ENCODE measurements at places on chromosomes 7 and 10. TPM values are rescaled to one million over a fixed set of nuclear protein-coding genes. Genes with fewer than 3 reads are reported as not detected.

The VSTM4 gene
- not detected for polyA plus RNA-seq

The SRRT gene
- 79.7 TPM for polyA plus RNA-seq

The LRRC4 gene
- polyA plus RNA-seq: not detected

The ANKRD2 gene
- polyA plus RNA-seq: not detected

The CHAT gene
- not detected for polyA plus RNA-seq

The PPP1R9A gene
- 2.2 TPM for polyA plus RNA-seq

The CPN1 gene
- polyA plus RNA-seq: not detected

The IL6 gene
- polyA plus RNA-seq: 3.8 TPM

The GLI3 gene
- not detected for polyA plus RNA-seq

The LOXL4 gene
- 0.08 TPM for polyA plus RNA-seq

The PPP1R3A gene
- not detected for polyA plus RNA-seq

The KCP gene
- polyA plus RNA-seq: 0.26 TPM

The ANKRD61 gene
- polyA plus RNA-seq: 0.24 TPM

The AKR1C1 gene
- polyA plus RNA-seq: not detected

The COL13A1 gene
- polyA plus RNA-seq: not detected

The EFCAB10 gene
- not detected for polyA plus RNA-seq

The DIP2C gene
- 1.4 TPM for polyA plus RNA-seq

The MDFIC gene
- 55.1 TPM for polyA plus RNA-seq

The CALY gene
- not detected for polyA plus RNA-seq

The CNPY1 gene
- not detected for polyA plus RNA-seq

The OR2A1 gene
- not detected for polyA plus RNA-seq

The TMEM209 gene
- polyA plus RNA-seq: 39.0 TPM

The BRI3 gene
- 16.6 TPM for polyA plus RNA-seq

The NANOS1 gene
- polyA plus RNA-seq: not detected

The GTF2IRD1 gene
- polyA plus RNA-seq: not detected

The DLX5 gene
- not detected for polyA plus RNA-seq

The HABP2 gene
- not detected for polyA plus RNA-seq

The TMEM184A gene
- polyA plus RNA-seq: 0.08 TPM

The ASZ1 gene
- polyA plus RNA-seq: not detected

The STOX1 gene
- 0.24 TPM for polyA plus RNA-seq

The MET gene
- not detected for polyA plus RNA-seq

The ADAP1 gene
- 6.4 TPM for polyA plus RNA-seq

The STEAP2 gene
- polyA plus RNA-seq: not detected

The ASB13 gene
- polyA plus RNA-seq: 6.6 TPM

The MSMB gene
- polyA plus RNA-seq: not detected

The SYPL1 gene
- 200 TPM for polyA plus RNA-seq

The ACTR3C gene
- 5.2 TPM for polyA plus RNA-seq

The MTERF1 gene
- polyA plus RNA-seq: 12.4 TPM
